ENCODE measurements at places on chromosomes 2 and 18.

GRCh38 chr2:200423541-200423940 lies 86.3 kb downstream of the KCTD18 start:
- no peak for DNase-seq

GRCh38 chr2:96587843-96588242 lies 50.3 kb downstream of the KANSL3 start:
- DNase-seq: no peak

- no peak for DNase-seq
Measured at GRCh38 chr2:216658757-216659156, 25.5 kb downstream of the IGFBP2 start.

GRCh38 chr2:33535421-33535820 lies 59.0 kb downstream of the RASGRP3 start:
- DNase-seq: no peak

- no peak for DNase-seq
Measured at GRCh38 chr2:159562248-159562647, 54.1 kb downstream of the BAZ2B start.

GRCh38 chr2:157488877-157489276 lies 45.0 kb upstream of the CYTIP start:
- no peak for DNase-seq
